ENCODE measurements at places on chromosomes 7 and 10. TPM values are rescaled to one million over a fixed set of nuclear protein-coding genes. Genes with fewer than 3 reads are reported as not detected.

The OIT3 gene
- not detected for total RNA-seq

The A1CF gene
- total RNA-seq = not detected

The RET gene
- 0.21 TPM for total RNA-seq

The ADIRF gene
- not detected for total RNA-seq

The PRPS1L1 gene
- total RNA-seq = not detected

The CYP2C18 gene
- total RNA-seq = 0.57 TPM

The DENND2A gene
- not detected for total RNA-seq

The TUBAL3 gene
- total RNA-seq = not detected

The MASTL gene
- total RNA-seq = 26.7 TPM

The SLIT1 gene
- total RNA-seq = 0.32 TPM

The DDC gene
- 0.32 TPM for total RNA-seq

All from activated T-helper 2 cell treated with anti-CD3 and anti-CD28 coated beads, Interferon-gamma antibody, Interleukin-2, Interleukin-4, amounts not matched to agents 10 μg/mL and 5 μg/mL and 100 μg/mL, durations not matched to agents 14 hours and 24 hours and 36 hours (primary cell).